ENCODE measurements at places on chromosomes 4 and X.

- DNase-seq: no peak
Observed at GRCh38 chr4:129899849-129900248, 803.9 kb downstream of the C4orf33 start.

DNA sequence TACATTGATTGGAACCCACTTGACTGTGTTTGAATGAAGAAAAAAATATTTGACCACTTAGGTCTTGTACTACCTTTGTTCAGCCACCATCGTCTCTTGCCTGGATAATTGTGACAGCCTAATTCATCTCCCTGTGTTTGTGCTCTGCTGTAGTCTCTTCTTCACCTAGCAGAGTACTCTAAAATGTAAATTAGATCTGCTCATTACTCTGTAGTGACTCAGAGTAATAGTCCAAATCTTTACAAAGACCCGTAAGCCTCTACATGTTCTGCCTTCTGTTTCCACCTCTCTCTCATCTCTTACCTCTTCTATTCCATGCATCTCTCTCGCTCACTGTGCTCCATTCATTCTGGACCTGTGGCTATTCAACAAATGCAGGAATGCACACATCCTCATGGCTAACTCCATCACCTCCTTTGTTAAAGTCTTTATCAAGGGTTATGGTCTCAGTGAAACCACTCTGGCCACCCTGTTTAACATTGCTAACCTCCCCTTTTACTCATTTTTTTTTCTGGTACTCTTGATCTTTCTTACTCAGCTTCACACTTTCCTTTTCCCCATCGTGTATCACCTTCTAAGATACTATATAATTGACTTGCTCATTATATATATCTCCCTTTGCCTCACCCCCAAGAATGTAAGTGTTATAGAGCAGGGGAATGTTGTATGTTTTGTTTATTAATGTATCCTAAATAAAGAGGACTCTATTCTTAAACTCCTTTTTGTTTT lies 98.4 kb downstream of the STIM2 start:
- DNase-seq: no peak

DNA sequence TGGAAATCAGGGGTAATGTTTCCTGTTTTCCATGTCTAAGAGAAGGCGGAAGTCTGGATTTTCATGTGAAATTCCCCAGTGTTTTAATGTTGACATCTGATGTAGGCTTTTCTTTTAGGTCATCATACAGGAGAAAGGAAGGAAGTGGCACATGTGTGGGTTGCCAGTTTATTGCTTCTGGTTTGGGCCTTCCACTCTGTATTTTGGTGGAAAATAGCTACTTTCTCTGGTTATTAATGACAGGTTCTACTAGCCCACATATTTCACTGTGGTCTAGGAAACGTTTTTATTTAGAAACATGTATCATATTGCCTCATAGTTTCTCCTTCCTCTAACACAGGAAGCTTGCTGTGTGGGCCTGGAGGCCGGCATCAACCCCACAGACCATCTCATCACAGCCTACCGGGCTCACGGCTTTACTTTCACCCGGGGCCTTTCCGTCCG lies 7.2 kb downstream of the PDHA1 start:
- DNase-seq: no peak

- peak; percentile 60 for DNase-seq
Observed at GRCh38 chr4:185115827-185116232, 27.2 kb upstream of the SLC25A4 start.

DNA sequence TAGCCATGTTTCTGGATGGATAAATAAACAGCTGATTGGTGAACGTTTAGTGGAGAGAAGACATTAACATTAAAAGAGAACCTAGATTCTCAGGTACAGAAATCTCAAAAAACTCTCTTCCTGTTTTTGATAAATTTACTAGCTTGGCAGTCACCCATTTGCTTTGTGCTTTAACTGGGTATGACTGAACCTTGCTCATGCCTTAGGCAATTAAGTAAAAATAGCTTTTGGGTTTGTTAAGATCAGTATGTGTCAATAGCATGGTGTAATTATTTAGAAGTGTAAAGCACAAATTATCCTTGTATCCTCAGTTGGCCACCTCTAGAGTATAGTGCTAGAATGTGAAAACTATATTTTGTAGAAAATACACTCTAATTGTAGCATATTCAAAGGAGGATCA lies 200.0 kb downstream of the CFAP299 start:
- DNase-seq: no peak

GRCh38 chrX:128439159-128439558 lies 387.0 kb upstream of the ACTRT1 start:
- no peak for DNase-seq

- DNase-seq: no peak
Observed at GRCh38 chrX:446245-446644, 59.5 kb upstream of the PPP2R3B start.

DNA sequence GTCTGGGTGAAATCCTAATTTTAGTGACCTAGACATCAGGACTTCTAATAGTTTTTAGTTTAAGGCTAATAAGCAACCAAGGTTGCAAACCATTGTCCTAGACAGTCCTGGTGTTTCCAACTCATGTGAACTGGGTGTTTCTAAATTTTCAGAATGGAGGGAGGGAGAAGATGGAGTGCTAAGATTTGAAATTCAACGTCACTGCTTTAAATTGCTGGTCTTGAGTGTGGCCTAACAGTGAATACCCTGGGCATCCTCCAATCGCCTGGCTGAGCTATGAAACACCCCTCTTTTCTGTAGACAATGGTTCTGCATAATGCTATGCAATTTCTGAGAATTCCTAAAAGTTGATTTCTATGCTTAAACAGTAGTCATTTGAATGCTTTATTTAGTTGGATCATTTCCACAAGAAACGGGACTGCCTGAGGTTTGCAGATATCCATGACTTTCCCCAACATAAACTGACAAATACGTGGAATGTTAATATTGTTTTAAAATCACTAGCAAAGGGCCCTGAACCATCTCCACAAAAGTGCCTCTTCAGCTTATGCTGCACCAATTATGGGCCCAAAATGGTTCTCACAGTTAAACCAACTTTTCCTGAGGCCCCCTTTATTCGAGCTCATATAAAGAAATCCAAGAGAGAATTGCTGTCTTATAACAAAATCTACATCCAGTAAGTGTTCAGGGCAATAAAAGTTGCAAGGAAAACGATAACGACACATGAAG lies 1.1 kb downstream of the FBXL5 start:
- DNase-seq: no peak

DNA sequence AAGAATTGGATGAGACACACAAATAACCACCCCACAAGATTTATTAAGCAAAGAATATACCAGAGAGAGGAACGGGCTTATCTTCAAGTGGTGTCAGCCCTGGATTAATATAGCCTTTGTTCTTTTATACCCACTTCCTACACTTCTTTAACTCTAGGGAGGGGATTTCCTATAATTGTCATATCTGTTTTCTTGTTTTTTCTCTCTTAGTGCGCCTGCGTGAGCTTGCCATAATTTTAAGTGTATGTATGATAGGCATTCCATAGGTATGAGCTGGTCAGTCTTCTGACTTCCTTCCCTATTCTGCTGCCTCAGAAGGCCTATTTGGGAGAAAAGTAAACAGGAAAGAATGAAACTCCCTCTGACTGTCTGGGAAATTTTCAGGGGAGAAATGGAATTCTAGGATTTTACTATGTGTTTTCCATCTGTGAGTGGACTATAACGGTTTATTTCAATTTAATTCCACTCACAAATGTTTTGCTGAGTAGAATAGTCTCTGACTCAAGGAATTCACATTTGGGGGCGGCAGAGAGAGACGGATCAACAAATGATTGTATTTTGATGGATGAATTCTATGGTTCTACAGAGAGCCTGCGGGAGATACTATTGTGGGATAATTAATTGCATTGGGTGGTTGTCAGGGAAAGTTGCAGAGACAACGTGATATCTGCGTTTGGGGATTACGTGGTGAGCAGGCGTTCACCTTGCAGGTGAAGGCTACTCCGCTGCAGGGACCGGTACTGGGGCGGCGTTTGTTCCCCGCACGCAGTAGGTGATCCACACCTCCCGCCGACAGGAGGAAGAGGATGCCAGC lies 626 bp upstream of the CEP135 start:
- DNase-seq: no peak

Measured in NCI-H1092 (cell line).